ENCODE measurements at places on chromosomes 13 and 19.

GRCh38 chr13:43876366-43876765, 3.2 kb downstream of the CCDC122 start:
- DNase-seq, result no peak

DNA sequence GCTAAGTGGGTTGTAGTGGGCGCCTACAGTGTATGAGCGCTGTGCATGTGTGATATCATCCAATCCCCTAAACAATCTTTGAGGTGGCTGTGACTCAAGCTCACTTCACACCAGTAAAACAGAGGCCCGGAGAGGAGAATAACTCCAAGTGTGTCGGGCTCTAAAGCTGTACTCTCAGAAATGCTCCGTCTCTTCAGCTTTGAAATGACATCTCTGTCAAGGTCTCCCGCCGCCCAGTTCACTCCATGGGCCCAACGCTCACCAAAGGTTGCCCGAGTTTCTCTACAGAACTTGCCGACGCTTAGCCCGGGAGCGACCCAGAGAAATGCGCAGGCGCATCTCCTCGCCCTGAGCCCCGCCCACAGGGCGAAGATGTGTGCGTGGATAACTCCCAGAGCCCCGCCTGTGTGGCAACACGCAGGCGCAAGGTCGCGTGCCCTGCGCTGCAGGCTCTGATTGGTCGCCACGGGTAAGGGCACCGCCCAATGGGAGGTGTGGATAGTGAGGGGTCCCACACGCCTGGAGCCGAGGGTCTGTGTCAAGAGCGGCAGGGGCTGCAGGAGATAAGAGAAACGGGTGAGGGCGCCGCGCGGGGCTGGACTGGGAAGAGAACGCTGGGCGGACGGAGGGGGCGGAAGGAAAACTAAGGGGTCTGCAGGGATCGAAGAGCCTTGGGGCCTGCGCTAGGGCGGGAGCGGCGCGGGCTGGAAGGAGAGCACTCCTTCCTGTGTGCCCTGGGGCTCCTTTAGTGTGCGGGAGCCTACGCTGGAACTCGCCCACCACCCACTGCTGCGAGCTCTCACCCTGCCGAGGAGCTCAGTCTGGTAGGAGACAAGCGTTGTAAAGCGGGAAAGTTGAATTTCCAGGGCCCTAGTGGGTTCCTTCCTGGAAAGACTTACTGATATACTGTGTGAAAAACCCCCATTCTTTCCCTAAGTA, at the start of gene ZNF526:
Gene ZNF526 (plus strand): TSS at position 501 of the 939 bp plus-strand sequence. CDS start 4,092 bp downstream, outside the sequence.
- peak; percentile 96 for DNase-seq

- DNase-seq, result no peak
Observed at GRCh38 chr19:24062190-24062589, 24.8 kb upstream of the ZNF254 start.

- DNase-seq, result no peak
Observed at GRCh38 chr13:39419876-39420275, 183.1 kb downstream of the LHFPL6 start.

DNA sequence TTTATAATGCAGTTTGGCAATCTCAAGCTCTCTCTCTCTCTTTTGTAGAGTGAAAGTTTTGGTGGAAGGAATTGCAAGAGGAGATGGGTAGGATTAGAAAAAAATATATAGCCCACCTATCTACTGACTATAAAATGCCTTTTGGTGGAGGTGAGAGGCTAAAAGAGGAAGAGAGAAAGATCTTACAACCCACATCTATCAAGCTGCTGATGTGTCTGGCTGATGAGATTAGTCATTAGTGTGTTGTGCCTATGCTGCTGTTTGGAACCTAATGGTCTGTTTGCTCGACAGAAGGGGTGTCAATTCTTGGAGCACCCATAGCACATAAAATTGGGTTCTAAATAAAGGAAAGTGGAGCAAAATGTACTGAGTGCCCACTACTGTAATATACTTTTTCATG, 411.0 kb downstream of the HS6ST3 start:
- no peak for DNase-seq

- DNase-seq, result no peak
Observed at GRCh38 chr13:43487885-43488284, 298.9 kb downstream of the ENOX1 start.

DNA sequence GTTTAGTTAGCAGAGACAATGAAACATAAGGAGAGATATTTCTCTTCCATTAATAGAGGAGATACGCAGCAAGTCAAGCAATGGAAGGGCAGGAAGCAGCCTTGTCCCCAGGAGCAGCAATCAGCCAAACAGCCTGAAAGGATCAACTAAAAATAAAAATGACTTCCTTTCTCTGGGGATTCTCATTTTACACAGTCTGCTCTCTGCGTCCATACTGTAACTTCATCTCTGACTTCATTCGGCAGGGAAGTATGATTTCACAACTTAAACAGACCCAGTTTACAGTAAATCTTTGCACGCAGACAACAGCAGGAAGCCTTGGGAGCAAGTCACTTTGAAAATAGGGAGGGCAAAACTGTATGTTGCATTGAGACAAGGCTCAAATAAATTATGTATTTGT, 826.7 kb downstream of the DIAPH3 start:
- no peak for DNase-seq

DNA sequence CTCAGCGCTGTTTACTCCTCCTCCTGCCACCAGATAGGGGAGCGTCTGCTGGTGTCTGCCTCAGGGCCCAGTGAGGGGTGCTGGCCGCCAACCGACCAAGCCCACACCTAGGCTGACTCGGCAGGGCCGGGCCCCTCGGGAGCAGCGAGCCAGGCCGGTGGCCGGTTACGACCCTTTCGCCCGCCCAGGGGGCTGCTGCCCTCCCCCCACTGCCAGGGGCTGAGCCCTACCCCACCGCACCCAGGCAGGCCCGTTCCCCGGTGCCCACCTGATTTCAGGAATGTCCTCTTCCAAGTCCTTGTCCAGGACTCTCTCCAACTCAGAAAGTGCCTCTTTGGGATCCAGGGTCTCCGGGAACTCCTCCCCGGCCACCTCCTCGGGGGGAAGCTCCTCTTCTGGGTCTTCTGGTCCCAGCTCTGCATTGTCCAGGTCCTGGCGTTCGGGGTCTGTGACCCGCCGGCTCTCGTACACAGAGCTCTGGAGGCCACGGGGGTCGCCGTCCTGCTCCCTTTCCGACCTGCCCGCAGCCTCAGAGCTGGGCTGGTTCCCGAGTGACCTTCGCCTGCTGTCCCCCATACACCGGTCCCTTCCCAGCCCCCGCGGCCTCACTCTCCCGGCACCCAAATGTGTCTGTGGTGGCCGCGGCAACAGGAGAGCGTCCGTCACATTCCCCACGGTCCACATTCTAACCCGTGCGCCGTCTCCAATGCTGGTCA, 31.0 kb upstream of the MIER2 start:
- peak; percentile 1 for DNase-seq

DNA sequence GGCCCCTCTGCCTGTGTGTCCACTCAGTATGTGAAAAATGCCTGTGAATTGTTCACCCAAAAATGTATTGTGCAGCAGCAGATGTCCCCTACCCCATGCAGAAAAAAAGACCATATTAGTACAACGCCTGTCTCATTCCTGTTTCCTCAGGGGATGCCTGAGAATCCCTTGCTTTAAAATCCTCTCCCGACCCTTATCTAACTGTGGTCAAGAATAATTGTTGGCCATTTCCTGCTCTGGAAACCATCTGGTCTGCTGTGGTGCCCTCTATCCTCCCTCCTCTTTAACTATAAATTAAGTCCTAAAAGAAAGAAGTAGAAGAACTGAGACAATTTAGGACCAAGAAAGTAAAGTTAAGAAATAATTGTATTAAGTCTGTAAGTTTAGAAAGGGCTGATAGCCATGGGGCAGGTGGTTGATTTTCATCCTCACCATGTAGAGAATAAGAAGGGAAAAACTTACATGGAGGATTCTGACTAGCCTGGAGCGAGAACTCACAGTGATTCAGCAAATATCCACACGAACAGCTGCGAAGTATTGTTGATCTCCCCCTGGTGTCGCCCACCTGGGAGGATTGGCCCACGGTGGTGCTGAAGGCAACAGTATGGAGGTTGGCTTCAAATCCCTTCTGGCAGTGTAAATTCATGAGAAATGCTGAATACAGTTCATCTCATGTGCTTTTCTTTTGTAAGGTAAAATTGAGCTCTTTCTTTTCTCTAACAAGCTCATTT, 85.6 kb downstream of the COL4A2 start:
- no peak for DNase-seq

DNA sequence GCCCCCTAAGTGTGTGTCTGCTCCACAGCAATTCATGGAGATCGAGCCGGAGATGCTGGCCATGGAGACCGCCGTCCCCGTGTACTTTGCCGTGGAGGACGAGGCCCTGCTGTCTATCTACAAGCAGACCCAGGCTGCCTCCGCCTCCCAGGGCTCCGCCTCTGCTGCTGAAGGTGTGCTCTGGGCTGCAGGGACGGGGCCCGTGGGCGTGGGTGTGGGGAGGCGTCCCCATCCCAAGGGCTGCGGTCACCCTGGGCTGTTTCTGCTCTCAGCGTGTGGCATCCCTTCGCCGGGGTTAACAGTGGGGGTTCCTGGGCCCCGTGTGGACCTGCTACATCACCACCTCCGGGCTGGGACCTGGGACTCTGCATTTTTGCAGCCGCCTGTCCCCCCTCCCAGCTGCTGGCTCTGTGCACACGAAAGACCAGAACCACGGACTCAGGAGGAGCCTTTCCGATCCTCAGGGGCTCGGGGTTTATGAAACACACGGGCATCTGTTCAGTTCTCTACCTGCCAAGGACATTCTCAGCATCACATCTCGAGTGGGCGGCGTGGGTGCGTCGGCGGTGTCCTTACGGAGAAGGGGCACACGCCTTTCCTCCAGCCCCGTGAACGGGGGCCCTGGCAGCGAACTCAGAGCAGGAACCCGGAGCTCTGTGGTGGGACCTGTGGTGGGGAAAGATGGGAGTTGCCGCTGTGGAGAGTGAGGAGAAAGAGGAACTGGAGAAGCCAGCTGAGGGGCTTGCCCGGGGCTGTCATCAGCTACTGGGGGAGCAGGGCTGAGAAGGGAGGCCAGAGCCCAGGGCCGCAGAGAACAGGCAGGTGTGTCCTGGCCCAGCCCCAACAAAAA, 7.8 kb downstream of the NCLN start:
- DNase-seq, result no peak

- no peak for DNase-seq
Observed at GRCh38 chr19:34288381-34288780, 34.0 kb downstream of the GARRE1 start.

DNA sequence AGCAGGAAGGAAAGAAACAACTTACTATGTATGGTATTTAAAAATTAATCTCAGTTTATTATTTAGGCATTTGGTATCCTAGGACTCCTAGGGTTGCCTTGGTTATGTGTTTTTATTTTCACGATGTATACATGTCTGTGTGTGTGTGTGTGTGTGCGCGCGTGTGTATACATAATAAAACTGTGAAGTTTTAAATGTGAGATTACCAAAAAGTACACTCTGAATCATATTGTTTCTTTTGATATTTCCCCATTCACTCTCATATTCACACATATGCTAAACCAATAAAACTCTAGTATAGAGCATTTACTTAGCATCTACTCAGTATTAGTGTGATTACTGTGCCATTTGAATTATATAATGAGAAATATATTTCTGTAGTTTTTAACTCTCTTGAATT, 30.8 kb upstream of the NDFIP2 start:
- DNase-seq, result no peak

- DNase-seq, result peak; percentile 34
Observed at GRCh38 chr19:54137699-54138488, at the start of gene CNOT3. Gene CNOT3, plus strand, starts transcription at chr19:54137762. Its CDS starts 5,217 bp downstream, at chr19:54142979.

DNA sequence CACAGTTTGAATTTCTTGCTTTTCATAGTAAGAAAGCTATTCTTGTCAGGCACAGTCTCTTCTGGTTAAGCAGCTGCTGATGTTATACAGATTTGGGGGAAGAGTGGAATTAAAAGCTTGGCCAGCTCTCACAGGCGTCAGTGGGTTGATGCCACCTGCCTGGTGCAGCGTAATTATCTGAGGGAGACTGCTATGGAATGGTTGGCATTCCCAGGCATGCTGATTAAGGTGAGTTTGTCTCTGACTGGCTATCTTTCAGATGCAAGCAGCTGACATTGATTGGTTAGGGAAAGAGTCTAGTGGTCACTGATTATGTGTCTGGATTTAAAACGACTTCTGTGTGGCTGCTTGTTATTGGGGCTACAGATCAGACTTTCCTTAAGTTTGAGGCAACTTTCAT, 948.4 kb downstream of the UQCRFS1 start:
- DNase-seq, result no peak

GRCh38 chr13:97295283-97296182, 73.4 kb downstream of the MBNL2 start:
- DNase-seq, result no peak

- no peak for DNase-seq
Observed at GRCh38 chr13:99507054-99507453, 5.8 kb downstream of the TM9SF2 start.

- peak; percentile 92 for DNase-seq
Observed at GRCh38 chr19:37719111-37719926, at the start of gene ZNF607. Gene ZNF607, minus strand, starts transcription at chr19:37719761. Its CDS starts 8,143 bp downstream, at chr19:37711618.

DNA sequence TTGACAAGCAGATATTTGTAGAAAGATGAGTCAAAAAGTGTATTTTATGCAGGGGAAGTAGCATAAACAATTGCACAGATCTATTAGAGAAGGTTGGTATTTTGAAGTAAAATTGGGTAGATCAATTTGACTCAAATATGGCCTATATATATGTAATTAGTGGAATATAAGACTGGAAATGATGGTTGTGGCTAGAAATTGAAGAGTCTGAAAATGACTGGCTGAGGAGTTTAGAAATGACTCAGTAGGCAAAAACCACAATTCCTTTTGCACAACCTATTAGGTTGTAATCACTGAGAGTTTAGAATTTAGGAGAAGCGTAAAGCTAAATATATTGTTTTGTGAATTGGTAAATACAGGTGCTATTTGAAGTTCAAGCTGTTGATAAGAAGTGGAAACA, 622.6 kb upstream of the PCDH20 start:
- DNase-seq, result no peak

DNA sequence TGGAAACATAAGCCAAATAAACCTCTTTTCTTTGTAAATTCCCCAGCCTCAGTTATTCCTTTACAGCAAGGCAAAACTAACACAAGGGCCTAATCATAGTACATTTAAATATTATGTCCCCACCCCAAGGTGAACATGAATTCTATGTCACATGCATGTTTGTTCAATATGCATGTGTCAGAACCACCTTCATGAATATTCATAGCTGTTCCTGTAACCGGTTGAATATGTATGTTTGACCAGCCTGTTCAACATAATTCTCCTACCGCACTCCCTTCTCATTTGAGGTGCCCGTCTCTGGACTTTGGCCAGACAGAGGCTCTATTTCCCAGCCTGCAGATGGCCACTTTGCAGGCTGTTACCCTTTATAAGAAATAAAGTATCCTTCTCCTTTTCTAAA, 769.4 kb upstream of the SLITRK1 start:
- no peak for DNase-seq

- DNase-seq, result no peak
Observed at GRCh38 chr19:56304243-56304642, 10.4 kb downstream of the ZSCAN5A start.
